ENCODE measurements at places on chromosomes 4 and X.

DNA sequence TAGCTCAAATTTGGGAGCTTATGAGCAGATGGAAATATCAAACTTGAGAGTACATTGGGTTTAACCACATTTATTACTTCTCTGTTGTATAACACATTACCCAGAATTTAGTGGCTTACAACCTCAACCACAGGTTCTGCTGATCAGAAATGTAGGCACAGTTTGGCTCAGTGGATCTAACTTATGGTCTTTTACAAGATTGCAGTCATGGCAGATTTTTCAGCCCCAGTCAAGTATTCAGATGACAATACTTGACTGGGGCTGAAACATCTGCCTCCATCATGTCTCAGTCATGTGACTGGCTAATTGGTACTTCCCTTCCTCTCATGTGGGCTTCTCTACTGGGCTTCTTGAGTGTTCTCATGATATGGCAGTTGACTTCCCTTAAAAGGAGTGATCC lies 44.0 kb upstream of the ADAD1 start:
- no peak for DNase-seq

- DNase-seq, result no peak
These were observed 36.9 kb downstream of the PARM1 start for GRCh38 chr4:74969507-74970474.

GRCh38 chr4:181863856-181864255 lies 379.3 kb upstream of the TENM3 start:
- no peak for DNase-seq

GRCh38 chr4:40523581-40523980 lies 106.1 kb downstream of the RBM47 start:
- no peak for DNase-seq

DNA sequence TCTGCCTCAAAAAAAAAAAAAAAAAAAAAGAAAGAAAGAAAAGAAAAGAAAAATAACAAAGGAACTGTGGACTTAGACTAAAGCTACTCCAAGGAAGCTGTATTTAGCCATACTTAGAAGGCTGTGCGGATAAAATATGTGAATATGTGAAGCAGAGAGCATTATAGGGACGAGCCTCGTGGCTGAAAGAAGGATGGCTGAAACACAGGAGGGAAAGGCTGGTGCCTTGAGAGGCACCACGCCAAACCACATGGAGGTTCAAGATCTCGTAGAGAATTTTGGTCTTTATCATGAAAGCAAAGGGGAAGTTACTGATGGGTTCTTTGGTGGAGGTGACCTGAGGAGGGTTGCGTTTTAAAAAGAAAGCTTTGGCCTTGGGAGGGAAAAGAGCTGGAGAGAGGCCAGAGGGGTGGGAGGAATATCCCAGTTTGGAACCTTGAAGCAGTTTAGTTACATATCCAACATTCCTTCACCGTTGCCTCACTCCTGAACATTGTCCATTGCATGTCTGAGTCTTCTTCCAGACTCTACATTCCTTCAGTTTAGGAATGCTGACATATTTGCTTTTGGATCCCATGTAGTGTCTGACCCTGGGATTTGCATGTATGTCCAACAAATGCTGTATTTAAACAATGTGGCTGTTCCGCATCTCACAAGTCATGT lies 82.5 kb downstream of the CPE start:
- DNase-seq, result no peak

- DNase-seq, result no peak
These were observed 27.4 kb upstream of the SOD3 start for GRCh38 chr4:24768006-24768405.

DNA sequence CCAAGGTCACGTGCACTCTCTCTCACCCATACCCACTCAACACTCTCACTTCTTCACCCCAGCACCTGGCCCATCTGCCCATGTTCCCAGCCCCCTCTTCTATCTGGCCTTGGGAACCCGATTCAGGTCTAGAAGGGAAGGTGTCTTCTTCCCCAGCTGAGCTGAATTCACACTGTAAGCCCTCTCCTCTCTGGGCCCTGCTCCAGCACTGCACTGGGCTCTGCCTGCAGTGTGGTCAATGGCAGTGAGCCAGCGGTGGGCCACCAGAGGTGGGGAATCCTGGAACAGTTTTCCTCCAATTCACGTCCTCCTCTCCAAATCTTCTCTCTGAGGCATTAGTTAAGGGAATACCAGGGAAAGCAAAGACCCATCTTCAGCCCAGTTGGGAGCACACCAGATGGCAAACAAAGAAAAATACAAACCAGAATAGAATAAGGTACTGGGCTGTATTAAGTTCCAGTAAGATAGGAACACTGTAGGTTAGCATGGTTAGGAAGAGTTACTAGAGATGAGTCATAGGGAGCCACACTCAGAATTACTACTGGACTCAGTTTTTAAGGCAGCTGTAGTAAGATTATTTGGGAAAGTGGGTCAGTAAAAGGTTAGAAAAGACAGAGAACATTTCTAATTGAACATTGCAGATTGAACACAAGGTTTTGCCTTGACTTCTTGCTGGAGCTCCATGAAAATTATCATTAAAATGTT lies 5.0 kb downstream of the AWAT2 start:
- no peak for DNase-seq

GRCh38 chr4:38310446-38311043 lies 350.3 kb downstream of the PTTG2 start:
- DNase-seq, result no peak

DNA sequence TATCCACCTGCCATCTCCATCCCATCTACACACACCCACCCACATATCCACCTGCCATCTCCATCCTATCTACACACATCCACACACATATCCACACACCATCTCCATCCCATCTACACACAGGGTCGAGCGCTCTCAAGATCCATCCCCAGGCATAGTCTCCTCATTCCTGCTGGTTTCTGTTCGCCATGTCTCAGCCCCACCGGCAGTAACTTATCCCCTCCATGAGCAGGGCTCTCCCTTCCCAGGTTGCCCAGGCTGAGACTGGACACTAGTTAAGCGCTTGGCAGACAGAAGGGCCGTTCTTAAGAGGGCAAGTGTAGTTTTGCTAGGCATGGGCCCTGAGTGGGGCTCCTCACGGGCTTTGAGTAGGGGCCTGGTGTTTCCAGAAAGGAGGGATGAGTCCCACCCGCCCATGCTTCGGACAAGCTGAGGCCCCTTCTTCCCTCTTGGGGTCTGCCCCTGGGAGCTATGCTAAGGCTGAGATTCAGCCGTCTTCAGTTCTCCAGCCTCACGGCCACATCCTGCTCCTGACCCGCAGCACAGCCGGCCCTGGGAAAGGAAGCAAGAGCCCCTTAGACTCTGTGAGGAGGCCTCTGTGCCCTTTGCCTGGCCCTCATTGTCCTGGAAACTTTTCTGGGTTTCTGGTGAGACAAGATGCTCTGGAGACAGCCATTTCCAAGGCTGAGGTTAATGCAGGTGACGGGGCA lies 20.4 kb downstream of the TMEM271 start:
- DNase-seq, result no peak

- no peak for DNase-seq
These were observed 220.3 kb downstream of the CHIC2 start for GRCh38 chr4:53844133-53844532.

- no peak for DNase-seq
These were observed 93.8 kb downstream of the HDAC8 start for GRCh38 chrX:72478853-72479252.

- DNase-seq, result no peak
These were observed 19.8 kb upstream of the BEND4 start for GRCh38 chr4:42172128-42172790.

DNA sequence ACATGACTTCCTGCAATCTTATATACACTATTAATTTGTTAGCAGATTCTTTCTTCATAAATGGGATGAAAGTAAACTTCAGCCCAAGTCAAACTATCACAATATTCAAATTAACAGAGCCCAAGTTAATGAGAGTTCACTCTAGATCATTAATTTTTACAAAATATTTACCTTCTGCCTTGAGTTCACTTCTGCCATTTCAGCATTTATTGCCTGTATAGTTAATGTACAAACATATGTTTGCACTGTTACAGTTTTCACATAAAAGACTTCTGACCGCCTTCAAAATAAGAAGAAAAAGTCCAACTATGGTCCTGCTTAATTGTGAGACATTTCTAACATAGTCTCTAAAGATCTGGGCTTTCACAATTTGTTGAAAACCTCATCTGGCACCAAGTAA lies 46.9 kb downstream of the GPC3 start:
- DNase-seq, result no peak

DNA sequence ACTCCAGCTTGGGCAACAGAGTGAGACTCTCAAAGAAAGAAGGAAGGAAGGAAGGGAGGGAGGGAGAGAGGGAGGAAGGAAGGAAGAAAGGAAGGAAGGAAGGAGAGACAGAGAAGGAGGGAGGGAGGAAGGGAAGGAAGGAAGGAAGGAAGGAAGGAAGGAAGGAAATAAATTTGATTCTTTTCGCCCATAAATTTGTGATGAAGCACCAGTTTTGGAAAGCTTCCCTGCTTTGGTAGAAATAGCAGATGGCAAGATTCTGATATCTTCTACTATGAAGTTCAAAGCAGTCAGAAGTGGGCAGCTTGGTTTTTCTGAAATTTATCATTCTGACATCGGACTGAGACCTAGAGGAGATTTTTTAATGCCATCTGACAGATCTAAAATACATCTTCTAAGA lies 11.7 kb upstream of the GYG2 start:
- DNase-seq, result no peak

- DNase-seq, result peak; percentile 51
These were observed 1.5 kb downstream of the GRID2 start for GRCh38 chr4:92305148-92305877.

DNA sequence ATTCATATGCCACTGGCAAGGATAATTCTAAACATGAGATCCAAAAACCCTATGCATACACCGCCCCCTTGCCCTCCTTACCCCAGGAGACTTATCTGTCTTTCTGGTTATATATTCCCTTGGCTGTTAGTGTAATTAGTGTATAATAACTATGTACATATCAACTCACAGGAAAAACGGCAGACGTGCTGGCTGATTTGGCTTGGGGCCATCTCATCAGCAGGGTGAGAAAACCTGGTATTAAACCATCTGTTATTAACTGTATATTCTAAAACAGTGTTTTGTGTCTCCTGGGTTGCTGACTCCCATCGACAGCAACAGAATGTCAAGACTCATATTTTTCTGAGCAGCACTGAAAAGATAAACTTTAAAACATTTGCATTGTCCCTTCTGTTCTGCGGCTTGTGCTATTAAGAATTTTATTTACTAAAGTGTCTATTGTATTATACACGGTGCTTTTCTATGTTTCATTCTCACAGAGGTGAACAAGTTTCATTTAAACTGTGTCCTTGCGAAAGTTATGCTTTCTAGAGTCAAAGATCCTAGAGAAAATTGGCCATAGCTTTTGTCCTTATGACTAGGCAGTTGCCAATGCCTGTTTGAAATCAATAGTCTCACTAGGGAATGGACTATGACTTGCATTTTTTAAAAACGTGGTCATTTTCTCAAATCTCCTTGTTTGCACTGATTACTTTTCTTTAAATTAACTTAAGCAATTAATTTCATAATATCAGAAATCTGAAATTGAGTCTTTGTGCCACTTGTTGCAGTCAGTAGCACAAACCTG lies 211.5 kb upstream of the MID1 start:
- no peak for DNase-seq

GRCh38 chrX:18228069-18228468 lies 7.4 kb upstream of the BEND2 start:
- DNase-seq, result no peak

DNA sequence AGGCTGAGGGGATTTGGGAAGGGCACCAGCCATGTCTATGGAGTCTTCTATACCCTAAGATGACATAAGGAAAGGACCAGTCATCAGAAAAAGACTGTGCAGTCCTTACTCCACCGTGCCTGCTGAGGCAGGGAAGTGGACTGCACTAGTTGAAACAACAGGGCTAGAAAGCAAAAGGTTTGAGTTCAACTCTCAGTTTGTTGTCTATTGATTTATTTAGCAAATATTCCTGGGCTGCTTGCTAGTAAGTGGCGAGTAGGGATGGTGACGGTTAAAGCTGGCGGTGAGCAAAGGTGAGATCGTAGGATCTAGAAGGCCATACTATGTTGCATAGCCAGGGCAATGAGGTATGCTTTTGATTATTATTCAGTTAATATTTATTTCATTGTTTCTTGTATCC lies 110.1 kb downstream of the SMIM20 start:
- DNase-seq, result no peak

DNA sequence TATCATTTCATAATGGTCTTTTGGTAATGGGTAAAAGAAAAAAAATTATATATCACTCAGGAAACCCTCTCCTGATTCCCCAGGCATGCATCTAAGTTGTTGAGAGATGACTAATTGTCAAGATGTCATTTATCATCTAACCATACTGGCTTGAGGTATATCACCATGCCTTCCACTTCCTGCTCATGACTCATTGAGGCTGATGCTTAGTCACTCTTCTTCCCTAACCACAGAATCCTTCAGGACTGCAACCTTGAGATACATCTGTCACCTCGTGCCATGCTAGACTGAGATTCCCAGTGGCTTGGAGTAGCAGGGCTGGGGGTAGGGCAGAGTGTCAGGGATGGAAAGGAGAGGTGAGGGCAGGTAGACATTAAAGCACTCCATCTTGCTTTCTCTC lies 782.5 kb upstream of the INTU start:
- DNase-seq, result peak; percentile 92

- no peak for DNase-seq
These were observed 45.1 kb downstream of the ADGRL3 start for GRCh38 chr4:61245069-61245714.

DNA sequence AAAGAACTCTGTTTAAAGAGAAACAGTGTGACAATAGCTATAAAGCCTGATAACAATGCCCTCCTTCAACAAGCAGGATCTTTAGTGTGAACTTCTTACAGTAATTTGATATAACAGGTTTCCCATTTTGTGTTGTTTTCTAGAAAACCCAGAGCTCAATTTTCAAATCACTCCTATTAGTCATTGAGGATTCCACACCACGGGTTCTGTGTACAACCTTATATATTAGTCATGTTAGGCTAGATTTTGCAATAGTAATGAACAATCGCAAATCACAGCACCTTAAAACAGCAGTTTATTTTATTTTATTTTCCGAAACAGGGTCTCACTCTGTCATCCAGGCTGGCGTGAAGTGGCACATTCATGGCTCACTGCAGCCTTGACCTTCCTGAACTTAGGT lies 1020.9 kb upstream of the INTU start:
- DNase-seq, result no peak

DNA sequence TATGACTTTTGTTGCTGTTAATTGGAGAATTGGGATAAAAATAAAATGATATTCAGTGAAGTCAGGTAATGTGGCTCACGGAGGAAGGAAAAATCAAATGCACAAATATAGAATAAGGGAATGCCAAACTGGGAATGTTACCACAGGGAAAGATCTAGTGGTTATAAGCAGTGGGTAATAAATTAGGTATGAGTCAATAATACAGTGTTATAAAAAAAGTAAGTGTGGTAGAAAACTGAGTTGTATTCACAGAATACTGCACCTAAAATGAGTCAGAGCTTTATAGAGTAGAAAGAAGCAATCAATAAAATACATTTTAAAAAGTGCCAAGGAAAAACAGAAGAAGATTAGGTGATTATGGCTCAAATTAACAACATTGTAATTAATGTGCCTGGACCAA lies 34.5 kb downstream of the INTS12 start:
- no peak for DNase-seq

DNA sequence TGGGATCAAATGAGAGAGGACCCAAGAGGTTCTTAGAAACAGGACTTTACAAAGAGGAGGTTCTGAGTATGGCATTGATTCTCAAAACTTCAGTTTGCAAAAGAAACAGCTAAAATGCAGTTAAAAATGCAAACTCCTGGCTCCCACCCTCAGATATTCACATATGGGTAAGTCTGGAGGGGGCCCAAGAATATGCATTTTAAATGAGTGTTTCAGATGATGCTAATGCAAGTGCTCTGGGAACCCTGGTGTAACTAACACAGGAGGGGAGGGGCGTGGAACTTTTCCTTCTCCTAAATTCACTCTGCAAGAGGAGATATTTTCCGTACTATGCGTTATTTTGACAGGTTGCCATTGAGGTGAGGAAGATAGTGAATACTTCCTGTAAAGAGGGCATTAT lies 168.2 kb downstream of the TENM3 start:
- DNase-seq, result no peak

All from Caki2 (cell line).